ENCODE measurements at places on chromosomes 7 and 10.

DNA sequence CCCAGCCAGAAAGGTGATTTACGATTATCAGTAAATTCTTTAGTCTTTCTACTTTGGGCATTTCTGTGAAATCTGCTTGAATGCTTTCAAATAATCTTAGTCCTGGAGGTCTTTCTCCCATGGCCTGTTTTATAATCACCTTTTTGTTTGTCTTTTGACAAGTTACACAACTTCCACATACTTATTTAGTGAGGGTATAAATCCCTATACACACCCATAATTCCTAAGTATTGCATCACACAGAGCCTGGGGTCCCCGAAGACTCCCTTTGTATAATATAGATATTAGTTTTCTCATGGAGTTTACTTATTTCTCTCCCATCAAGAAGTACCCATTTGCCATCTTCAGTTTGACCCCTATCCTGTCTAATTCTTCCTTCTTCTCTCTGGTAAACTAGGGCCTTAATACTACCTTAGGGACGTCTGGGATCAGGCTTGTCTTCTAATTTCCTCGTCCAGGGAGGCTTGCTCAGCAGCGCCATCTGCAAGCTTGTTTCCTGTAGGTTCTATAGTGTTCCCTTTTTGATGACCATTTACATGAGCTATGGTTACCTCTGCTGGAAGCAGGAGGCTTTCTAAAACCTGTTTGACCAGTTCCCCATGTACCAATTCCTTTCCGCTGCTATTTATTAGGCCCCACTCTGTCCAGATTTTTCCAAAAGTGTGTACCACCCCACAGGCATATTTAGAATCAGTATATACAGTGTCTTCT is 8.1 kb downstream of the DNAH11 start:
- DNase-seq: no peak

DNA sequence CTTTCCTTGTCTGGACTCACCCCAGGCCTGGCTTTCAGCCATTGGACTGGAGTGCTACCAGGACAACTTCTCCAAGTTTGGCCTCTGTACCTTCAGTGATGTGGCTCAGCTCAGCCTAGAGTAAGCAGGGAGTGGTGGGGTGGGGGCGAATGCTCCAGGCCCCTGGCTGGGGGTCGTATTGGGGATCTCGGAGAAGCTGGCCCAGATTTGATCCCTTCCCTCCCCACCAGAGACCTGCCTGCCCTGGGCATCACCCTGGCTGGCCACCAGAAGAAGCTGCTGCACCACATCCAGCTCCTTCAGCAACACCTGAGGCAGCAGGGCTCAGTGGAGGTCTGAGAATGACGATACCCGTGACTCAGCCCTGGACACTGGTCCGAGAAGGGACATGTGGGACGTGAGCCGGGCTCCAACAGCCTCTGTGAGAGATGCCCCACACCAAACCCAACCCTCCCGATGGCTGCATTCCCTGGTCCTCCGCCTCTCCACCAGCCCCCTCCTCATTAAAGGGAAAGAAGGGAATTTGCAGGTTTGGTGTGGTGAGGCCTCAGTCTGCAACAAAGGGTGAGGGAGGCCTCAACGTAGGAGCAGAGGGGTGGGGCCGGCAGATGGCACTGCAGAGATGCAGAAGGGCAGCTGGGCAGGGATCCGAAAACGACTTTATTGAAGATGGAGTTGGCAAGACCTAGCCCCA is 14.8 kb downstream of the TRPV6 start:
- no peak for DNase-seq

- no peak for DNase-seq
Measured at GRCh38 chr7:4195660-4196059, 486.4 kb upstream of the FOXK1 start.

GRCh38 chr10:132574783-132575319 is 37.3 kb downstream of the INPP5A start:
- DNase-seq: no peak

DNA sequence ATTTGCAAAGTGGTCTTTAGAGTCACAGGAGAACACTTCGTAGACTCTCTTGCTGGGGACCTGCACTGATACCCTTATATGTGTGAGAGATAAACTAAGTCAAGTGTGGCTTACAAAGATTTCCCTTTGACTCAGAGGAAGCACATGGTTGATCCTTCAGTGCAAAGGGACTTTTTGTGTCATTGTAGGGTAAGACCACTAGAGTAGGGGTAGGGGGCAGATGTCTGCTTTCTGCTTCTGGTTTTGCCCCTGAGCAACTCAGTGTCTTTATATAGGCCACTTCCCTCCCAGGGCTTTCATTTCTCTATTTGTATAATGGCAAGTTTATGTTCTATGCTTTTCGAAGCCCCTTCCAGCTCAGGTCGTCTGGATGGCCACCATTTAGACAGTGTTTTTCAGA is 281.7 kb downstream of the SORCS3 start:
- no peak for DNase-seq

DNA sequence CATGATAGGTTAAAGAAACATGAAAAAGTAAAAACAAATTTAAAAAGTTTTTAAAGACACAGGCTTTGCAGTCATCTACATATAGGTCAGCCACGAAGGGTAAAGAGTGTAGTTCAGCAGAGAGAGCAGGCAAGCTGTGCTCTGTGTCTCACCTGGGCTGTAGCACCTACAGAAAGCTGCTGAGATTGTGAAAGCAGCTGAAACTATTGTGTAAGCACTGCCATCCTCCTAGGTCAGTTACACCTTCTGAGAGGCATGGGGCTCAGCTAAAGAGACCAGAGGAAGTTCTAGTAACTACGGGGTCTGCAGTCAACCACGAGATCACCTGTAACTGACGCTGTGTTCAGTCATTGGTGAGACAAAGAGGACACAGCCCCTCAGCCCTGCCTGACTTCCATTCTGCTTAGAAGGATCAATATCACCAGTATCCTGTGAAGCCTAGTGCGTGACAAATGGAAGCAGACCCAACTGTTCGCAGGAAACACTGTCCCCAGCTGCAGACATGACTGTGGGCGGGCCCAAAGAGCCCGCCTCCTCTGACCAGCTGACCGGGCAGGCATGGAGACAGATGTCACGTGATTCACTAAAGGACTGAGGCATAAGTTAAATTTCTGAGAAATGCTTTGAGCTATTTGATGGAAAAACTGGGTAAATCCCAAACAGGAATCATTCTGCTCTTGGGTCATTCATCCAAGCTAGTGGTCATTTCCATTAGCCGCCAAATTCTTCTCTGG is 87.9 kb downstream of the EBF3 start:
- no peak for DNase-seq

DNA sequence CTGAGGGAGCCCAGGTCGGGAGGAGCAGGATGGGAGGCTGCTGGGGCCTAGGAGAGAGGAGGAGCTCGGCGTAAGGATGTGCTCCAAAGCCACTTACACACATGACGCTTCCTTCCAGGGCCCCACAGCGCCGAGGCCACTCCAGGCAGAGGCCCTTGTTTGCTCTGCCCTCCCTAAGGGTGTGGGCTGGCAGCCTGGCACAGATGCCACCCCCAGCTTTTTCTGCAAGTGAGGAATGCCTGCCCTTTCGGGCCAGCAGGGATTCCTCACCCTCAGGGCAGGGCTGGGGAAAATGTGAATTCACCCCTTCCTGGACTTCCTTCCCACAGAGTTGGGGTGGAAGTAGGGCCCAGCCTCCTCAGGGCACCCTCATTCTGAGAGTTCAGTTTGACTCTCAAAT is 5.6 kb upstream of the AQP1 start:
- DNase-seq: no peak

DNA sequence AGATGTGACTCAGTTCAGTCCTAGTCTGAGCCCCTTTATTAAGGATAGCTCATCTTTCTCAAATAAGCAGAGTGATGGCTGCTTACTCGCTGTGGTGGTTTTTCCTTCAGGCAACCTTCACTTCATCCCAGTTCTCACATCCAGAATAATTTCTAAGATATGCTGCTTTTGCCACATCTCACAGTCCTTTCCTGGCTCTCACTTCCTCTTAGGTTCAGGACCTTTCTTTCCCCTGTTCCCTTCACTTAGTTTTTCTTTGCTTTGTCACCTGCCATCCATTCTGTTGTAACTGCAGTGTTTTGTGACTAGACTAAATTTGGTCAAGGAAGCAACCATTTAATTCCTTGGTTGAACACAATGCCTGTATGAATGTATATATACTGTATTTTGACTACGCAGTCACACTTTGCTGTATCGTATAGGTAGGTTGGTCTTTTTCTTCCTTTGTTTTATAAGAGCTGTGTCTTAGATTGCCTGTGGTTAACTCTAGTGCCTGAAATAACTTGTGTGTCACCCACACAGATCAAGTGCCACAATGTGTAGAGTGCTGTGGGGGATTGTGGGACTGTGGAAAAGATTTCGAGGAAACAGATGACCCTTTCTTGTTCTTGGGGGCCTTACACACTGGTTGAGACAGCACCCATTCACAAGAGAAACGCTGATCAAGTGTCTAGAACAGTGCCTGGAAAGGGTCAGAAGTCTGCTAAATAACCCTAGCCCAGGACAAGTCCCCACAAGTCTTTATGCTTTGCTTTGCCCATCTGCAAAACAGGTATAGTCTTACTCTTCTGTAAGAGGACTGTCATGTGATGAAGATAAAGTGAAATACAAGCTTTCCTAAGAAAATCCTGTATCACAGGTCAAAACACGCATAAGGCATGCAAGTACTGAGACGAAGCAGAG is 2.6 kb downstream of the ZNF655 start:
- no peak for DNase-seq

GRCh38 chr7:45978731-45979211 is 57.7 kb upstream of the IGFBP3 start:
- DNase-seq: no peak

- no peak for DNase-seq
Measured at GRCh38 chr10:3853547-3854303, 68.7 kb upstream of the KLF6 start.

DNA sequence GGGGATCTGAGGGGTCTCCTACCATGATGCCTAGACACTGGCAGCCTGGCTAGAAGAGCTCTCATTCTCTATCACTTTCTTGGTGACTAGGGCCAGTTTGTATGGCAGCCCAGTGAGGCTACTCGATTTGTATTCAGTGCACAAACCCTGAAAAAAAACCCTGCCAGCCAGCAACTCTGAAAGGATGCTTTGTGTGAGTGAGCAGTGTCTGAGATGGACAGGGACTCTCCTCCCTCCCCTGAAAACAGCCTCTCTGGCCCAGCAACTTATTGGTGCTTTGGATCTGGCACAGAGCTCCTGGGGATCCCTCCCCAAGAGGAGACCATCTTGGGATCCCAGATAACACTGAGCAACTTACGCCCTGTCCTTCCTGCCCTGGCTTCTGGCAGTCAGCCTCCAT is 10.8 kb upstream of the LRRC4 start:
- DNase-seq: no peak

DNA sequence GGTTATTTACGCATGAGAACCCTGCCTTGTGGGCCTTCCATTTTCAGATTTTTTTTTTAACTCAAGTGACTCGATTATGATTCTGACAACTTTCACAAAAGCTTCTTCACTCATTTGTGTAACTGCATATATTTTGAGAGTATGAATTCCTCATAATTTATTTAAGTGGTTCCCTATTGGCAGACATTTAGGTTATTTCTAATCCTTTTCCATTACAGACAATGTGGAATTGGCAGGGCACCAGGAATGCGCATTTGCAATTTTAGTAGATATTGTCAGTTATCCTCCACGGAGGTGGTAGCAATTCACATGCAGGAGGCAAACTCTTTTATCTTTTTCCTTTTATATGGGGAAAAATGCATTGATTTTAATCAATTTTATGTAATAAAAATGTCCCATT is 2.5 kb downstream of the TMEM176B start:
- DNase-seq: no peak

DNA sequence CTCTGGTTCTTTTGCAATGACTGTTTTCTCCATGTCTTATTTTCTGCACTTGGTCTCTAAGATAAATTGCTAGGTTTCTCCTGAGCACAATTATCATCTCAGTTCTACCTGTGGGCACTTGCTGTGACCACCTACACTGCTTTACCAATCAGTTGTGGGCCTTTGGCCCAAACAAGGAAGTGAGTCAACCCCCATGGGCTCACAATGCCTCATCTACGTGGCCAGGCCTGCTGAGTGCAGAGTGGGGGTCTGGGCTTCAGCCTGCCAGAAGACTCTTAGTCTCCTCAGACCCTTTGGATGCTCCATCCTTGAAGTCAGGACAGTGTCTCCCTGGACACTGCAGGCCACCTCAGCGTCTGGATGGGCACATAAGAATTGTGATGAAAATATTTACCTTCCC is 20.3 kb downstream of the SCART1 start:
- DNase-seq: peak; percentile 13

- no peak for DNase-seq
Measured at GRCh38 chr10:121556918-121557573, 41.2 kb downstream of the FGFR2 start.

DNA sequence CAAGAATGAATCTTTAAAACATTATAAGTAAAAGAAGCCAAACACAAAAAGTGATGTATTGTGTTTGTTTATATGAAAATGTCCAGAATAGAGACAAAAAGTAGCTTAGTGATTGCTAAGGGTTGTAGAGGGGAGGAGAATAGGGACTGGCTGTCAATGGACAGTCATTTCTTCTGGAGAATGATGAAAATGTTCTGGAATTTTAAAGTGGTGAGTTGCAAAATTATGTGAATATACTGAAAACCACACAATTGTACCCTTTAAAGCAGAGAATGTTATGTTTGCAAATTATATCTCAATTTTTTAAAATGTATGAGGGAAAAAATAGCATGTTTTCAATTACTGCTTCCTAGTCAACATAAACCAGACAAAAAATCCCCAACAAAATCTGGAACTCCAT is 174.2 kb downstream of the KMT2E start:
- no peak for DNase-seq

DNA sequence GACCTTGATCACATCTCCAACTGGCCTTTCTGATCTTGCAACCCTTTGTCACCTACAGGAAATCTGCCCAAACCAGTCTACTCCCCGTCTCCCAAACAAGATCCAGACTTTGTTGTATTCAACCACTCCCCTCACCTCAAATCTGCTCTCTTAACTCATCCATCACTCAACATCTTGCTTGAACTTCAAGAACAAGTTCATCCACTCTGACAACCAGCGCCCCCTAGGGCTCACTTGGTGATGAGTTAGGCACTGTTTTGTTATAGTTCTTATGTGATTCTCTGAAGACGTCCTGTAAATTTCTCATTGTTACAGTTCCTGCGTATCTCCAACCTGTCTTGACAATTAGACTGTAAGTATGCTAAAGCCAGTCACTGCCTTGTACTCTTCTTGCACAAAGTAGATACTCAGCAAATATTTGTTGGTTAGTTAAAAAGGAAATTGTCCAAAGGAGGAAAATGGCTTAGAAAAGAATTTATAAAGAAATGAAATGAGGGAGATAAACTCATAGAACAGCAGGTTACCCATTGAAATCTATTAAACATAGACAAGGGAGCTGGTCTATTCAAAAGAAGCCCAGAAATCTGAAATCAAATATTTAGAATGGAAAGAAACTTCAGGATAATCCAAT is 5.3 kb downstream of the FRMD4A start:
- no peak for DNase-seq

DNA sequence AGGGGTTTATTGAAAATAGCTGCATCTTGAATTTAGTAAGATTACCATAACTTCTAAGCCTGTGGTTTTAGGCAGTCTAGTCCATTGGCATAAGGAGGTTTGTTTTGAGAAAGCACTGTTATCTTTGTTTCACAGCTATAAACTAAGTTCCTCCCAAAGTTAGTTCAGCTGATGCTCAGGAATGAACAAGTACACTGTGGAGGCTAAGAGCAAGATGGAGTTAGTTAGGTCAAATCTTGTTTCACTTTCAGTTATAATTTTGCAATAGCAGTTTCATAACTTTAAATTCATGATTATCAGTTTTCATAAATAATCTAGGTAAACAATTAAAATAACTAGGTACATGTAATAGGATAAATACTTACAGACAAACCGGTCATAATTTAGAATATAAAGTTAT is 15.4 kb downstream of the SEC61G start:
- no peak for DNase-seq

Data from 8988T (cell line).